Fibroblast of skin of right biceps (primary cell): ENCODE measurements at places on chromosomes 12 and 14.

- DNase-seq, result peak; percentile 86
Observed at GRCh38 chr14:24911324-24912109, 138.4 kb downstream of the STXBP6 start.

DNA sequence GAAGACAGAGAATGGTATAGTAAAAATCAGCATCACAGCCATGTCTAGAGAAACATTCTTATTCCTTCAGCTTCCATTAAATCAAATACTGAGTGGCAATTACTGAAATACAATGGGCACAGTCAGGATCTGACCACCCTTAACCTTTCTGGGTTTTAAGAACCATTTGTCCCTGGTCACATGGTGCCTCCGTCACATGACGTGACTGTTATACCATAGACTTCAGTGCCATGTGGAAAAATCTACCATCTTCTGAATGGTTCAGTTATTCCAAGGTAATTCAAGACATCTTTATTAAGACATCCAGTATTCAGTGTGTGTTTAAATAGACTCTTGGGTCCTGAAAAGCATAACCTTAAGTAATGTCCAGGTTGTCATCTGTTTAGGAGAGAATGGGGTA lies 553.1 kb upstream of the FLRT2 start:
- DNase-seq, result no peak

DNA sequence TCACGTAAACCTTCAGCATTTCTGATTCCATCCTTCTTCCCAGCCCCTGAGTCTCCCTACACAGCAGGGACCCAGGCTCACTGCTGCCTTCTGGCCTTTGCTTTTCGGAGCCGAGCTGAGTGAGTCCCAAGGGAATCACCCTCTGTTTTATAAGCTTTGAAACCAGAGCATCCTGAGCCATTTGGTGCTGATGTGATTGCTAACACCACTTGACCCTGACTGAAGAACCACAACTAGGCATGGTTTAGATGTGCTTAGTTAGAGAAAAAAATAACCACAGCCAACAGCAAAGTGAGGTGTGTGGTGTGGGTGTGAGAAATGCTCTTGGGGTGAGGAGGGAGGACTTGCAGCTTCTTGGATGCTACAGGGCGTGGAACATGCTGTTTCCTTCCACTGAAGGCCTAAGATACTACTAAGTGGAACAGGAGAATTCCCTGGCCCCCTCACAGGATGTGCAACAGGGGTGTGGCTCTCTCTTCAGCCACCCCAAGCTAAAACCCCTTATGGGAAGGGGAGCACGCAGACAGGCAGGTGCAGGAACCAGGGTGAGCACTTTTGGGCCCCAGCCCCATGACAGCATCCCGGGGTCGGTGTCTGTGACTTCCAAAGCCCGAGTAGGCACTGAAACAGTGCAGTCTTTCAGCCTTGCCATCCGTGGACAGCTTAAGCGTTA lies at the start of gene TC2N:
Gene TC2N, minus strand, starts transcription at position 221 of the 673 bp plus-strand sequence. CDS start 53,767 bp downstream, outside the sequence.
- no peak for DNase-seq

- DNase-seq, result no peak
Observed at GRCh38 chr12:83821967-83822366, 1090.6 kb downstream of the SLC6A15 start.

DNA sequence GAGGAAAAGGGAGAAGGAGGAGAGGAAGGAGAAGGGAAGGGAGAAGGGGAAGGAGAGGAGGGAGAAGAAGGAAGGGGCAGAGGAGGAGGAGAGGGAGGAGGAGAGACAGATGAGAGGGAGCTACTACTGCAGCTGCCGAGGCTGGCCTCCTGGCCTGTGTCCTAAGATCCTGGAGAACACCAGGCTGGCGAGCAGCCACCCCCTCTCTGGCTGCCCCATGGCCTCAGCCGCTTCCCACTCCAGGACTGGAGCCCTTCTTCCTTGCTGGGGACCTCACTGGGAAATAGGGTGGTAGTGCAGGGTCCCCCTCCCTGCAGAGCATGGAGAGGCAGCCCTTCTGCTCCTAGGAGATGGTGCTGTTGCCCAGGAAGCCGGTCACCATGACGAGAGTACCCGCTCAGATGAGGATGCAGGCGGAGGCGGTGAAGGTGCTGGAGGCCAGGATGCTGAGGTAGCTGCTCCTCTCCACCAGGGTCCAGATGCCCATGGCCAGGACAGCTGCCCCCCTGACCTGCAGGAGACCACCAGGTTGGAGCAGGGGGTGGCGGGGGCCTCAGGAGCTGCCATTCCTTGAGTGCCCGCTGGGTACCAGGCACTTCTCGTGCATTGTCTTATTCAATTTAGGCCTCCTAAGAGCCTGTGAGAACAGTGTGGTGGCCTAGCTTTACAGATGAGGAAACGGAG lies 167.9 kb upstream of the PRMT8 start:
- DNase-seq, result no peak

GRCh38 chr12:103640831-103641230 lies 53.8 kb downstream of the STAB2 start:
- no peak for DNase-seq

GRCh38 chr14:20597108-20597507 lies 5.9 kb upstream of the RNASE12 start:
- no peak for DNase-seq

DNA sequence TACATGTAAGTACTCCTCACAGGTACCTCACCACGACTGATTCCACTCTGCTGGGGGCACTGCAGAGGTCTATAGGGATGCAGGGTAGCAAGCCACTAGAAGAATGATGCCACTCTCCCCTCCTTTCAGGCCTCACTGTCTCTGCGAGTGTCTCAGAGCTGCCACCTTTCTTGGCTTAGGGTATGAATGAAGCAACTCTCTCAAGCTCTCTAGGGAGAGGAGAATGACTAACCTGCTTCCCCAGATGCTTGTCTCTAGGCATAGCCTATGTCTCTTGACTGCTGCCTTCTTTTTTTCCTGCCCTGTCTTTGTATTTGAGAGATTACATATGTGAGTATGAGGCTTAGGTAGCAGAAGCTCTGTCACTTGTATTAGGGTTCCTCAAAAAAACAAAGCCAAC lies 566.5 kb upstream of the ATP2B1 start:
- DNase-seq, result no peak

GRCh38 chr12:76247992-76248391 lies 100.2 kb downstream of the BBS10 start:
- DNase-seq, result no peak

GRCh38 chr12:71548893-71549292 lies 109.3 kb downstream of the LGR5 start:
- no peak for DNase-seq

- no peak for DNase-seq
Observed at GRCh38 chr12:38538319-38538718, 221.7 kb downstream of the ALG10B start.

DNA sequence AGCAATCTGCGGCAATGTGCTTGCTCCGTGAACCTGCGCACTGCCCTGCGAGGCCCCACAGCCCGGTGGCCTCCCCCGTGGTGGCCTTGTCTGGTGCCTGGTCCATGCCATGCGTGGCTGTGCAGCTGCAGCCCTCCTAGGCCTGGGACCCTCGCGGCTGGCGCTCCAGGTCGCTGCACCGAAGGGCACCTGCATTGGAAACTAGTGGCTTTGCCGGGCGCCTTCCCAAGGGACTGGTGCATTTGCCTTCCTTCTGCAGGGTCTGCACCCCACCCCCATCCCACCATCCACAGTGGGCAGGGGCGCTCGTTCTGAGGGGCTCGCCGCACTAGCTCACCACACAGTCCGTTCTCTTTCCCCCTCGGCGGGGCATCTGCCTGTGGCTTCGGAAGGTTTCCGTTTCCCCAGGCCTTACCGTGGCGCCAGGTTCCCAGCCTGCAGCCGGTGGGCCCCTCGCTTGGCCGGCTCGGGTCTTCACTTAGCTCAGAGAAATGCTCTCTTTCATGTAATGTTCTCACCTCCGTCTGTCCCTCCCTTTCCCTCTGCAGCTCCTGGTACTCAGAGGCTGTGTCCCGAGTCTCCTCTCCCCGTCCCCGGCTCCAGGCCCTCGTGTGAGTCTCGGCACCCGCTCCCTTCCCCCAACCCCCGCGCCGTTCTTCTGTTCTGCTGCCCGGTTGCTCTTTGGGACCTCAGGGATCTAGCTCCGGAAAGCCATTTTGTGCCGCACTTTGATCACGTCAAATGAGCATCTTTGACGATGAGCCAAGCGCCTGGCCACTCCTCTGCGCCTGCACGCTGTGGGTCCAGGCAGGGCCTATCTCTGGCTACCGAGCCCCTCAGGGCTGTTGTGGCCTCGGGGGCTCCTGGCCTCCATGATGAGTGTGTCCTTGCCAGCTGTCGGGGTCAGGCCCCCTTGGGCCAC lies 31.9 kb downstream of the JAG2 start:
- DNase-seq, result no peak

DNA sequence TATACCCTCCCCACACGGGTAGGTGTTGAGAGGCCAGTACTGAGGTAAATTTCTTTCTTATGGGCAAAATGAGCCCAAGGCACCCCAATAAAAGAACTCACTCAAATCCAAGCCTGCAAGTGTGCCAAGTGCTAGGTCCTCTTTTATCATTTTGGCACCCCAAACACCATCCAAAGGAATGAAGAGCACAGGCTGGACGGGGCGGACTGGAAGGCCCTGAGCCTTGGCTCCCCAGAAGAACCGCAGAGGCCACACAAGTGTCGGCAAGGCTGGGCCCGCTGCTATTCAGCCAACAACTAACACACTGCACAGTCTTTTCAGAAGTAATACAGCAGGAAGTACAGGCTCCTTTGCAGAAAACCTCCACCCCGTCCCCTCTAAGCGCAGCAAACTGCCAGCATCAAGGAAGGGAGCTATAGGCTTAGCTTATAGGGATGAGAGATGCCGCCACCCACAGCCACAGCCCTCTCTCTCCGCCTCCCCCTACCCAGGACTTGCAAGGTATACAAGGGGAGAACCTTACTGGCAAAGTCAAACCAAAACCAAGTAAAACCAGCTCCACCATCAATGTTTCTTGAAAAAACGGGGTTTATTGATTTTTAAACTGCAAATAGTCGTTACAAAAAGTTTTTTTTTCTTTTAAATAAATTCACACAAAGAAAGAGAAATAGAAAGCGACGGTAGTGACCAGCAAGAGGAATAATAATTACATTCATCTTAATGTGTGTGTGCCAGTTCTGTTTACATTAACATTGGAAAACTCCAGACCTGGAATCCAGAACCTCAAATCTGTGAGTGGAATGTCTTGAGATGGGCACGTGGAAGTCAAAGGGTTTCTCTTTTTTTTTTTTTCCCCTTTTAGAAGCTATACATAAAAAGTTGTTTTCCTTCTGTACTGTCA lies 5.5 kb downstream of the ZFP36L1 start:
- DNase-seq, result no peak

- DNase-seq, result peak; percentile 60
Observed at GRCh38 chr12:43210485-43211192, 341.4 kb downstream of the ADAMTS20 start.

- peak; percentile 1 for DNase-seq
Observed at GRCh38 chr12:267581-268482, 5.2 kb upstream of the SLC6A13 start.

DNA sequence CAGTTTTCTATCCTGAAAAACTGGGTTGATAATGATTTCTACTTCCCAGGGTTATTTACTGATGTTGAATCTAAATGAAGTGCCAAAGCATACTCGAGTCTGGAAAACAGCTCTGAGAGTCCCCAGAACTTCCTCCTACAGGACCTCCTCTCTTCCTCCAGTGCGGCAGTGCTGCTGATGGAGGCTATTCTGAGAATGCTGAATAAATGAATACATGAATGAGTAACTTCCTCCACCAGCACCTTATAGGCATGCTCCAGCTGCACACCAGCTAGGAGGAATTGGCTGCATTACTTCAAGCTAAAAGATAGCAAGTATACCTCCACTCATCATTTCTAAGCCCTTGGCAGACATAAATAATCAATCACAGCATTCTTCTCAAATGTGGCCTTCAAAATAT lies 448.8 kb upstream of the CCDC196 start:
- DNase-seq, result no peak

DNA sequence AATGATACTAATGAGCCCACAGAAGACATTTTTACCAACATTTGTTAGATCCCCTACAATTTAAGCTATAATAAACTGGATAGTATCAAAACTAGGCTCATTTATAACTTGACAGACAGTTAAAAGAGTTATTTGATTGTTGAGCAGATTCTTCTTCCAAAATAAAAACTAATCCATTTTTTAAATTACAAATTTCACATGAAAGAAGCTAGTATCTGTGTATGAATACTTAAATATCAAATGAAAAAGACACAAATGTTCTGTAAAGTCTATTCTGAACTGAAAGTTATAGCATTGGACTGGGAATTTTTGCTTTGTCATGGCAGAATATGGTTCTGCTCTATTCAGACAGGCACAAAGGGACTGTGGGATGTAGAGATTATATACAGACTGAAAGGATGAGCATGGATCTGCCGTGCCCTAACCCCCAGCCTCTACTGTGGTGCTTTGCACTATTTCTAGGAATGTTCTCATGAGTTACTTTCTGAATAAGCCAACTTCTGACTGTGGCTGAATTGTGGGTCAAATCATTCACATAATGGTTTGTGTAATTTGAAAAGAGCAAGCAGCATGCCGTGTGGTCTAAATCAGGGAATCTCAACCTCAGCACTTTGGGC lies 352.7 kb downstream of the KCNH5 start:
- no peak for DNase-seq

DNA sequence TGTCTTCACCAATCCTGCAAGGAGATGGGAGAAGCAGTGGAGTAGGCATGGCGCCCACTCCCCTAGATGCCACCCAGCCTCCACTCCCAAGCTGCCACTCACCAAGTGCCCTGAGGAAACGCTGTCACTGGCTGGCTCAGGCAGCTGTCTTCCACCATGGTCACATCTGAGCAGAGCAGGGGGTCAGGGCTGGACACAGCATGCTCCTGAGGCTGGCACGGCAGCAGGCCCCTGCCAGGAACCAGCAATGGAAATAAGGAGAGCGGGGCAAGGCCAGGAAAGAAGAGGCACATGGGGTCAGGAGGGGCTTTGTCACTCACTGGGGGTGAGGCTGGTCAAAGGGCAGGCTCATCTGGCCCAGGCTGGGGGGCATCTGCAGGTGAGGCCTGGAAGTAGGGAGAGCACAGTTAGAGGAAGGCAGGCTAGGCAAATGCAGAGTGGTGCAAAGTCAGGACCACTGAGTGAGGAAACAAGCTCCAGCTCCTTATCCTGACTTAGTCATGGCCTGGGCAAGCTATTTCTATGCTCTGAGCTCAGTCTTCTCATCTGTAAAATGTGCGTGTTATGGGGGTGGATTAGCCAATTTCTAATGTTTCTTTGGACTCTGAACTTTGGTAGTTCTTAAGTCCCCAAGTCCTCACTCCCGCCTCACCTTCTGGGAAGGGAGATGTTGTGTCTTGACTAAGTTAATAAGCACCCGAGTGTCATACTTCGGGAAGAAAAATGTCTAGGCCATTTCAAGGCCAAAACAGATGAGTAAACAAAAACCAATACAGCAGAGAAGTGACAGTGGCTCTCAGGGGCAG lies 8.0 kb downstream of the NAB2 start:
- DNase-seq, result no peak

GRCh38 chr12:31231611-31232360 lies 94.2 kb downstream of the SINHCAF start:
- DNase-seq, result no peak

- peak; percentile 9 for DNase-seq
Observed at GRCh38 chr14:39265806-39266524, 32.2 kb downstream of the MIA2 start.
